ENCODE measurements at places on chromosomes 7 and 10. TPM values are rescaled to one million over a fixed set of nuclear protein-coding genes. Genes with fewer than 3 reads are reported as not detected.

SORBS1 gene
- 66.3 TPM for polyA plus RNA-seq

WNT2 gene
- not detected for polyA plus RNA-seq

RADIL gene
- polyA plus RNA-seq, result 0.93 TPM

ZNF438 gene
- 3.2 TPM for polyA plus RNA-seq

SVOPL gene
- 0.13 TPM for polyA plus RNA-seq

ANKRD7 gene
- 0.07 TPM for polyA plus RNA-seq

UBTD1 gene
- 6.7 TPM for polyA plus RNA-seq

LRIT1 gene
- not detected for polyA plus RNA-seq

LLCFC1 gene
- not detected for polyA plus RNA-seq

ATG9B gene
- 36.0 TPM for polyA plus RNA-seq

SLC39A12 gene
- polyA plus RNA-seq, result not detected

ING3 gene
- 8.3 TPM for polyA plus RNA-seq

PROSER2 gene
- polyA plus RNA-seq, result 5.2 TPM

TET1 gene
- polyA plus RNA-seq, result 0.05 TPM

GPR37 gene
- polyA plus RNA-seq, result 3.6 TPM

PTPN12 gene
- polyA plus RNA-seq, result 26.8 TPM

CFAP69 gene
- polyA plus RNA-seq, result 3.1 TPM

CD36 gene
- 3.6 TPM for polyA plus RNA-seq

FAM25G gene
- 6.3 TPM for polyA plus RNA-seq

PTCD1 gene
- polyA plus RNA-seq, result 3.2 TPM

CPVL gene
- polyA plus RNA-seq, result 4.6 TPM

ADAM8 gene
- 2.4 TPM for polyA plus RNA-seq

HOXA13 gene
- polyA plus RNA-seq, result not detected

NODAL gene
- 0.20 TPM for polyA plus RNA-seq

PON2 gene
- 19.8 TPM for polyA plus RNA-seq

EXOC4 gene
- polyA plus RNA-seq, result 11.1 TPM

DOCK4 gene
- 1.8 TPM for polyA plus RNA-seq

TUBB8 gene
- 0.02 TPM for polyA plus RNA-seq

FBXO24 gene
- 0.33 TPM for polyA plus RNA-seq

LRRC18 gene
- polyA plus RNA-seq, result not detected

WEE2 gene
- not detected for polyA plus RNA-seq

GARIN1A gene
- polyA plus RNA-seq, result 2.1 TPM

TRPV5 gene
- not detected for polyA plus RNA-seq

PALD1 gene
- polyA plus RNA-seq, result 2.1 TPM

COL17A1 gene
- polyA plus RNA-seq, result 87.2 TPM

SPDYE6 gene
- polyA plus RNA-seq, result 0.22 TPM

TUBGCP2 gene
- polyA plus RNA-seq, result 49.3 TPM

MYOZ1 gene
- 0.89 TPM for polyA plus RNA-seq

NUTM2B gene
- polyA plus RNA-seq, result 1.5 TPM

GSTO2 gene
- 19.9 TPM for polyA plus RNA-seq

CHCHD2 gene
- polyA plus RNA-seq, result 438 TPM

SHTN1 gene
- 6.5 TPM for polyA plus RNA-seq

LEP gene
- 0.02 TPM for polyA plus RNA-seq
